ENCODE measurements at places on chromosomes 1 and 21.

GRCh38 chr1:9211291-9211811 is 23.2 kb upstream of the H6PD start:
- DNase-seq, result no peak

DNA sequence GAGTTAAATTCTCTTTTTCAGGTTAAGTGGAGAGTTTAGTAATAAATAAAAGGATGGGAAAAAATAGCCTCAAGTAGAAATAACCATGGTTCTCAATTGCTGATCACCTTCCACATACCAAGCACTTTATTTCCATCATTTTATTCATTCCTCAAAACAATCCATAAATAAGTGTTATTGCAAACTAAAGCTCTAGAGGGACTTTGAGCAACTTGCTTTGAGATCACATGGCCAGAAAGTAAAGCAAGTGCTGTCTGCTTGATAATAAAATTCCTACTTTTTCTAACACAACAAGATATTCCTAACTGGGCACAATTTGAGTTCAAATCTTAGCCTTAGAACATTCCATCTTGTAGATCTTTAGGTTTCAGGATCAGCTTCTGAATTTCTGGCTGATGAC is 97.1 kb upstream of the C1orf87 start:
- no peak for DNase-seq

GRCh38 chr1:81392526-81393226 is 408.1 kb upstream of the ADGRL2 start:
- DNase-seq, result no peak

- no peak for DNase-seq
Measured at GRCh38 chr1:66364578-66365391, 169.2 kb upstream of the SGIP1 start.

DNA sequence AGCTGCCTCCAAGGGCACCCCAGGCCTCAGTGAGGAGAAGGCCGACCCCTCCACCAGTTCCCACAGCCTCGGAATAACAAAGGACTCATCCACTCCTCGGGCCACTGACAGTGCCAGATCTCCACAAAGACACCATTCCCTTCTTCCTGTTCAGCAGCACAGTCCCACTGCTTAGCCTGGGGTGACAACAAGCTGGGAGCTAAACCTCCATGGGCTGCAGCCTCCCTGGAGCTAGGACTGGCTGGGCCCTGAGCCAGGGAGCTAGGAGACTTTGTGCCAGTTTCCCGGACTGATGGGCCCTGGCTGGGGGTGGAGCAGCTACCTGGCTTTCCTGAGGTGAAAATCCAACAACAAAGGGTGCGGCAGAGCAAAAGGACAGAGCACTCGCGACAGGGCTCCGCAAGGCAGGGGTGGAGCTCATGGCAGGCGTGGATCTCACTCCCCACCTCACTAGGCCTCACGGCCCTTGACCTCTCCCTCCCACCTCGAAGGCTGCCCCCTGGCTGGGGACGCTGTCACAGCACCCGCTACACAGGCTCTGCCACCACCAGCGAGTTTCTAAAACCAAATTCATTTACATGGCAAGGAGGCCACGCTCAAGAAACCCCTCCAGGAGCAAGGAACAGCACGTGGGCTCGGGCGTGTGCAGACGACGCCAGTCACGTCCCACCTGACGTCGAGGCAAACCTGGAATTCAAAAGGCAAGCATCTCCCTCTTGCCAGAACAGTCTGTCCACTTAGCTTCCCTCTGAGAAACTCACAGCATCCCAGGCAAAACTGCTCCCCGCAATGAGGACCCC is 13.8 kb downstream of the SLC35E2B start:
- peak; percentile 34 for DNase-seq

GRCh38 chr21:36059823-36060158 is 535 bp downstream of the SETD4 start:
- peak; percentile 27 for DNase-seq

All from CD8-positive, alpha-beta T cell (primary cell).